ENCODE measurements at places on chromosomes 3 and 15. TPM values are rescaled to one million over a fixed set of nuclear protein-coding genes. Genes with fewer than 3 reads are reported as not detected.
A peak's percentile ranks its signal among the peaks of the same experiment; 100 is the strongest.

DNA sequence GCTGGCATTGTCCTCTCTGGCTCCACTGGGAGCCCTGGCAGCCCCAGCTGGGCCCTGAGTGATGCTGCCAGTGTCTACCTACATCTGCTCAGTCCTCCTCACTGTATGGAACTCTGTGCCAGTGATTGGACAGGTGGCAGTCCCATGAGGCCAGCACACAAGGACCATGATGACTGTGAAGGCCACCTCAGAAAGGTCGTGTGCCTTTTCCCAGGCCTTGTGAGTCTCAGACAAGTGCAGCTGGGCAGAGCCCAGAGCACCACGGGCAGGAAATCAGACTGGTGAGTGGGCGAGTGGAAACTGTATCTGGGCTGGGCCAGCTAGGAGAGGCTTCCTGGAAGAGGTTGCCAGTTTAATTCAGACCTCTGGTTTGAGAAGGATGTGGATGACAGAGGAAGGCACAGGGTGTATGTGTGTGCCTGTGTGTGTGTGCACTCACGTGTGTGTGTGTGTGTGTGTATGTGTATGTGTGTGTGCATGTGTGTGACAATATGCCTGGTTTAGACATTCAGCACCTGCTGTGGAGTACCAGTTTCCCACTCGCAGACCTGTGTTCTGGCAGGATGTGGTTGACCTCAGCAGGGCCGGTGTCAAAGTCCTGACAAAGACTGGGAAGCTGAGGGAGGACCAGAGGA is 7.0 kb downstream of the MAPKAPK3 start:
- DNase-seq, result peak; percentile 56

DNA sequence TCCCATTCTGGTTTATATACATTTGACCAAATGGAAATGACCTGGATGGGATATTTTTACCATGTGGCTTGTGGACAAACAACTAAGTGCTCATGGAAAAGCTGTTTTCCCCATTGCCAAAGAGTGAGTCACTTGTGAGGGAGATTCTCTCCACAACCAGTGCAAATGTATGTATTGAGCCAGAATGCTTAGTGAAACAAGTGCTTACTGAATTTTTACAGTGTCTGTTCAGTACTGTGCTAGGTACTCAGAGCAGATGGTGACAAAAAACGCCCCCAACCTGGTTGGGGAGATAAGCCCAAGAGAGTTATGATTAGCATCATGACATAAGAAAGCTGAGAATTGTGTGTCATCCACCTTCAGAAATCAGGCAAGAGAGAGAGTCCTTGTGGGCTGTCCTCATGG is 2.3 kb downstream of the CHP1 start:
- DNase-seq, result peak; percentile 48

GRCh38 chr3:86176445-86176784 is 814.5 kb downstream of the VGLL3 start:
- DNase-seq, result no peak

- no peak for DNase-seq
These were observed 1.1 kb downstream of the GRAMD2A start for GRCh38 chr15:72196409-72197040.

DNA sequence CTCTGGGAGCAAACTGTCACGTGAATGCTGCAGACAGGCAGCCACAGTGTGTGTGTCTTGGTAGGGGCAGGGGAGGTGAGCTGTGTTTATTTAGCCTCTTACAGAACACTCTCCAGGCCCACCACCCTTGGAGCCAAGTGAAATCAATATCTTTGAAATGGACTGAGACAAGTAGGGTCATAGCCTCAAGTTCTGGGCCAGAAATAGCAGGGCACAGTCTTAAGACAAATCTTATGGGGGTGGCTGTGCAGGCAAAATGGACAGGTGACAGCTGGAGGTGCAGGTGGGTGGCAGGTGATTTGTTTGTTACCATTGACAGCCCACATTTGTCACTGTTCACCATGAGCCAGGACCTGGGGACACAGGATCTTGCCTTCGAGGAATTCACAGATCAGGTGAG is 93.6 kb upstream of the NMNAT3 start:
- no peak for DNase-seq

GRCh38 chr15:90154861-90155626 is 46.1 kb upstream of the SEMA4B start:
- DNase-seq, result peak; percentile 79

DNA sequence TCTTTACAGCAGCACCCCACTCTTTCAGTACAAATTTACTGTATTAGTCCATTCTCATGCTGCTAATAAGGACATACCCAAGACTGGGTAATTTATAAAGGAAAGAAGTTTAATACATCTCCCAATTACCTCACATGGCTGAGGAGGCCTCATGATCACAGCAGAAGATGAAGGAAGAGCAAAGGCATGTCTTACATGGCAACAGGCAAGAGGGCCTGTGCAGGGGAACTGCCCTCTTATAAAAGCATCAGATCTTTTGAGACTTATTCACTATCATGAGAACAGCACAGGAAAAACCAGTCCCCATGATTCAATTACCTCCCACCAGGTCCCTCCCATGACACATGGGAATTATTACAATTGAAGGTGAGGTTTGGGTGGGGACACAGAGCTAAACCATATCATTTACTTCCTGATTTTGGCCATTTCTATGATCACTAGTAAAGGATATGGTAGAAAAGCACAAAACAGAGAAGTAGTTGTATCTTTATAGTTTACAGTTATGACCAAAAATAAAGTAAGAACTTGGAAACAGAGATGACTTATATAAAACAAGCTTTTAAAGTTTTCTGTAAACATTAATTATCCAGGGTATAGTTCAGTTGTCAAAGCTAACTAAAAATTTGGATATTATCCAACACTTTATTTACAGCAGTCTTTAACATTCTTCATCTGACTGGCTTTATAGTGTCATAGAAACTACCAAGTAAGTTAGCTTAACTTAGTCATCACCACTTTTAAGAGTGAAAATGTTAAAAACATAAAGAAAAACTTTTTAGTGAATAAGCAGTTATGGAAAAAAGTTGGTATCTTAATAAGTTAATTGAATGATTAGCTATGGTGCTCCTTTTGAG is 40.2 kb downstream of the P2RY1 start:
- no peak for DNase-seq

DNA sequence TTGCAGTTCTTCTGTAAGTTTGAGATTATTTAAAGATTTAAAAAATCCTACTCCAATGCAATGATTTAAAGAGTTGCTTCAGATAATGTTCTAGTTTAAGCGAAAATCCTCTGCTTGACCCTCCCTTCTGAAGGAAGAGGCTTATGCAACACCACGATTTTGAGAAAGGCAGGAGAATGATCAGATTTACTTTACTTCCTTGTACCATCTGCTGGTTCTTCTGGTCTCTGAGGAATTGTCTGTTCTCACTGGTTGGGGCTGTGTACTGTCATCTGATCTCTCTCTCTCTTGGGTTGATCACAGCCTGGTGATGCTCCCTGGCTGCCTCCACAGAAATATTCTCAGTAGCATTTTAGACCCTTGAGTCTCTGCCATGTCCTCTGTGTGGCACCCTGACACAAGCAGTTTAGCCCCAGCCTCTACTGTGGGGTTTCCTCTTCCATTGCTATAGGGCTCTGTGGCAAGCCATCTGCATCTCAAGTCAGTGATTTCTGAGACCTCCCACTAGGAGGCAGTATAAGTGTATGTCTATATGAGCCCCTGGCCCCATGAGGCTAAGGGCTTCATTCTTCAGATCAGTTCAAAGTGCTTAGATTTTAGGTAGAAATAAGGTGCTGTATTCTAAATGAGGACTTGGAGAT is 50.8 kb upstream of the PLAAT1 start:
- peak; percentile 16 for DNase-seq

DNA sequence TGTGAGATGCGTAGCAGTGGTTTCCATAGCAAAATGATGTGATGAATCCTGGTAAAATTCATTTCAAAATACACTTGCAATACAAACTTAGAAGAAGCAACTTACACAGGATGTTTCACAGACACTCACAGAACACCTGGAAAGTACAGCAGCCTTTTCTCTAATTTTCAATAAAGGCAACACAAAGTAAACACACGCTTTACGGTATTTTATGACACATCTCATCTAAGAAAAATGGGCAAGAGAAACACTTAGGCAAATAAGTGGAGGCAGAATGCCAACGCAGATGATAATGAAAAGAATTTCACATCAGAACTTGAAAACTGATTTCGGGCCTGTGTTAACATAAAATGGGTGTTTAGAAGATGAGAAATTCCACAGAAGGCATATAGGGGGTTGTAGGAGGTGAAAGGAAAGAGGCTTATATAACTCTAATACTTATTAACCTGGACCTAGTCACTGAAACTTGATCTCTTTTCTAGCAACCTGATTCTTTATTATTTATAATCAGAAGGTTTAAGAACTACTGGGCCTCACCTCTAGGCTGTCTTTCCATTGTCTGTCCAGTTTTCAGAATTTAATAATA is 25.6 kb upstream of the MAP3K13 start:
- DNase-seq, result no peak

DNA sequence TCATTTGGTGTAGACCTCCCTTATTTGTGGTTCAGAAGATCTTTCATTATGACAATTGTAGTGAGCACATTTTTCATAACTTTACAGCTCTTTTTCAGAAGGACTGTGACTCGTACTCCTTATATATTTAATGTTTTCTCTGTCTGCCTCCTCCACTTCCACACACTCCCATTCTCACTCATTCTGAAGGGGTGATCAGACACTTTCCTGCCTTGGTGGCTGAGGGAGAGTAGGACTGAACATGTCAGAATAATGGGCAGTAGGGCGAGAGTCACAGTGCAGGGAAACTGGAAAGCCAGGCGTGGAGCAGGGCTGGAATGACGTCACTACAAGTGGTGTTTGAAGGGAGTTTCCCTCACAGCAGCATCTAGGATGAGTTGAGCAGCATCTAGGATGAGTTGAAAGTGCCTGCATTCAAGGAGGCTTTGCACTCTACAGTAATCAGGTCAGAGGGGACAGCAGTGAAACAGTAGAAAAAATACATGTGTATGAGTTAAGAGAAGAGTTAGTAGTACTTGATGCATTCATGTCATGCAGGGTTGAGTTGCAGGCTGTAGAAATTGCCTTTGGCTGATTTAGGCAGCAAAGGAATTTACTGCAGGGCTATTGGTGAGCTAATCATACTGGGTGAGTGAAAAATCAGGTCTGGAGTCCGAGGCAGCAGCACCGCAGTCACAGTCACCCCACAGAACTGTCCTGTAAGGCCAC is 36.3 kb upstream of the FBXL22 start:
- DNase-seq, result no peak

DNA sequence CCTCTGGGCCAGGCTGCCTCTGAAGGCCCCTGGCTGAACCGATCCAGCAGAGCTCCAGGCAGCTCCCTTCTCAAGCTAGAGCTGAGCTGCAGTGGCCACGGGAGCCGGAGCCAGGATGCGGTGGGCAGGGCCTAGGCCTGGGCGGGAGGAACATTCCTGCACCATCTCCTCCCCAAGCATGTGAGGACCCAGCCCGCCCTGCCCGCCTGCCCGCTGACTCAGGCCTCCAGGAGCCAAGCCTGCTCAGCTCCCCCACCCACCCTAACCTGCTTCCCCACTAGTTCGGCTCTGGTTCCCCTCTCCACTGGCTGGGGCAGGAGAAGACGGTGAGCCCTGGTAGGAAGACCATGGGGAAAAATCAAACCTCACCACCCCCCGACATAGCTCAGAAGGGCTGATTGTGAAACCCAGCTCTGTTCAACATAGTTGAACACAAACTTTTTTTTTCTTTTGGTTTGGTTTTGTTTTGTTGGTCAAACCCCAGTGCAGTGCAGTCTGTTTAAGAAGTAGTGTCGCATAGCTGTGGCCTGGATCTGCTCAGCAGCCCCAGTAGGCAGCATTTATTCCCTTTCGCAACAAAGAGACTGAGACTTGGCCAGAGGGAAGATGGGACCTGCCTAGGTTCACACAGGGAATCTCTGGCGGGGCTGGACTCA is 13.5 kb downstream of the SNX33 start:
- DNase-seq, result peak; percentile 89

Gene CPNE9
- not detected for total RNA-seq

Gene ANKUB1
- not detected for total RNA-seq

Gene LTK
- total RNA-seq, result 4.3 TPM

Gene CSPG4
- 132 TPM for total RNA-seq

All from A172 (cell line).